Left colon (tissue), 2 donors: ENCODE measurements at places on chromosomes 7 and 10. TPM values are rescaled to one million over a fixed set of nuclear protein-coding genes. Genes with fewer than 3 reads are reported as not detected.

- DNase-seq: no peak
These were observed 128.2 kb upstream of the CHST15 start for GRCh38 chr10:124221356-124222317.

Gene CYP3A5
- 144 TPM for total RNA-seq

Gene SPDYE1
- total RNA-seq: not detected

DNA sequence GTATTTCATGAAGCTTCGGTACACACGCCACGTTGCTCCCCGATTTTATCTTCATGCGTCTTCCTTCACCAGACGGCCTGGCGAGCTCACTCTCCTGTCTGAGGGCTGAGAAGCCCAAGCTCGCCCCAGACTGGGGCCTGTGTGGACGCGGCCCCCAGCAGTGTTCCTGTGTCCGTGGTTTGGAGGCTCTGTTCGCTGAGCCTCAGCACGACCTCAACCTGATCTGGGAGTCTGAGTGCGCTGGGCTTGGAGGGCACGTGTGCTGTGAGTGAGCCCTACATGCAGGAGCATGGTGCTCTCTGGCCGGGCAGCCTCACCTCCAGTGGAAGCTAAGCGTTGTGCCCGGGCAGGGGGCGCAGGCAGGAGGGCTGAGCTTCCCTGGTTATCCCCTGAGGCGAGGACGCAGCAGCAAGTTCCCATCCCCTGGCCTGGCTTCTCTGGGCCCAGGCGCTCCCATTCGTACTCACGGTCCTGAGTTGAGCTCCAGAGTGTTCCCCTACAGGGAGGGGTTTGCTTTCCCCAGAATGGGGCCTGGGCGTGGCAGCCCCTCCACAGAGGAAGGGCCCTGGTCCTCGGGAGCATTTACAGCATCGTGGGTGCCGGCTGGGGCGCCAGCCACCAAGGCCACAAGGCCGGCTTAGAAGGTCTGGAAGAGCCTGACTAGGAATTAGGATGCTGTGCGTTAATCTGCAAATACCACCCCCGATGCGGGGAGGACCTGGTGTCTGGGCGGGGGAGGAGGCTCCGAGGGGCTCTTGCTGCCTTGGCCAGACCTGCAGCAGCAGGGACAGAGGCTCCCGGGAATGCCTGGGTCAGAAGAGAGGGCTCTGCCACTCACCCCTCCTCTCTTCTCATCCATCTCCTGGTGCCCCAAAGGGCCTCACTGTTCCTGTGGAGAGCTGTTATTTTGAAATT, 400.6 kb downstream of the DNAJB6 start:
- no peak for DNase-seq

GRCh38 chr7:128035712-128036111, 4.5 kb upstream of the LRRC4 start:
- DNase-seq: no peak

Gene DGKI
- 0.24 TPM for total RNA-seq
